ENCODE measurements at places on chromosomes 1 and 21.

DNA sequence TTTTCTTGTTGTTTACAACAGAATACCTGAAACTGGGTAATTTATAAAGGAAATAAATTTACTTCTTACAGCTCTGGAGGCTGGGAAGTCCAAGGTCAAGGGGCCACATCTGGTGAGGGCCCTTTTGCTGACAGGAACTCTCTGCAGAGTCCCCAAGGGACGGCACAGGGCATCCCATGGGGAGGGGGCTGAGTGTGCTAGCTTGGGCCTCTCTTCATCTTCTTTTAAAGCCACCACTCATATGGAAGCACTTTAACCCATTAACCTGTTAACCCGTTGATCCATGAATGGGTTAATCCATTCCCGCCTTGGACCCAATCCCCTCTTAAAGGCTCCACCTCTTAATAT lies 76.3 kb downstream of the OBSCN start:
- DNase-seq: no peak

DNA sequence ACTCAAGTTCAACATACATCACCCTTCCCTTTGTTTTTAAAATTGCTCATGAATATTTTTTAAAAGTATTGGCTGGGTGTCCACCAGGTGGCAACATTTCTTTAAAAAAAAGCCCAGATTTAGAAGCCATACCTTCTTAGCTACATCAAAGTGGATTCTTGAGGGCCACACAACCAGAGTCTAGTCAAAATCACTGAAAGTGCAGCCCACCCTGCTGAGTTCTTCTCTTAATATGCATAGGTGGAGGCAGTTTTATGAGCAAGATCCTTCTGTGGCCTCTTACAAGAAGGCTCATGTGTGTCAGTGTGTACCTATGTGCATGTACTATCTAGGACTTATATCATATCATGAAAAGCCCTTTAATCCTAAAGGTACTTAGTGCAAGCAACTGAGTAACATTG lies 16.9 kb upstream of the GNG12 start:
- no peak for DNase-seq

GRCh38 chr1:97038410-97038809 lies 316.8 kb downstream of the PTBP2 start:
- DNase-seq: no peak

- no peak for DNase-seq
These were observed 61.2 kb upstream of the VTCN1 start for GRCh38 chr1:117271959-117272358.

DNA sequence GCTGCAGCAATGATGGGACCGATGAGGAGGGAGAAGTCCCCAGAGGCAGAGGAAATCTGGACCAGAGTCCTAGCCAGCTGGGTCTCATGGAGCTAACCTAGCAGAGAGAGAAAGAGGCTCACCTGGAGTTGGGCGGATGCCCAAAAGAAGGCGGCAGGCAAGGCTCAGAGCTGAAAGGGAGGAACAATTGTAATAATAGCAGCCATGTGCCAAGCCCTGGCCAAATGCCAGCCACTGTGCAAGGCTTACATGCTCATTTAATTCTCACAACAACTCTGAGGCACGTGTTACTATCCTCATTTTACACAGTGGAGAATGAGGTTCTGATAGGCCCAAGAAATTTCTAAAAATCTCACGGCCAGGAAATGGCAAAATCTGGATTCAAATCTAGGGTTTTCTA lies 50.0 kb upstream of the ZNF648 start:
- no peak for DNase-seq

DNA sequence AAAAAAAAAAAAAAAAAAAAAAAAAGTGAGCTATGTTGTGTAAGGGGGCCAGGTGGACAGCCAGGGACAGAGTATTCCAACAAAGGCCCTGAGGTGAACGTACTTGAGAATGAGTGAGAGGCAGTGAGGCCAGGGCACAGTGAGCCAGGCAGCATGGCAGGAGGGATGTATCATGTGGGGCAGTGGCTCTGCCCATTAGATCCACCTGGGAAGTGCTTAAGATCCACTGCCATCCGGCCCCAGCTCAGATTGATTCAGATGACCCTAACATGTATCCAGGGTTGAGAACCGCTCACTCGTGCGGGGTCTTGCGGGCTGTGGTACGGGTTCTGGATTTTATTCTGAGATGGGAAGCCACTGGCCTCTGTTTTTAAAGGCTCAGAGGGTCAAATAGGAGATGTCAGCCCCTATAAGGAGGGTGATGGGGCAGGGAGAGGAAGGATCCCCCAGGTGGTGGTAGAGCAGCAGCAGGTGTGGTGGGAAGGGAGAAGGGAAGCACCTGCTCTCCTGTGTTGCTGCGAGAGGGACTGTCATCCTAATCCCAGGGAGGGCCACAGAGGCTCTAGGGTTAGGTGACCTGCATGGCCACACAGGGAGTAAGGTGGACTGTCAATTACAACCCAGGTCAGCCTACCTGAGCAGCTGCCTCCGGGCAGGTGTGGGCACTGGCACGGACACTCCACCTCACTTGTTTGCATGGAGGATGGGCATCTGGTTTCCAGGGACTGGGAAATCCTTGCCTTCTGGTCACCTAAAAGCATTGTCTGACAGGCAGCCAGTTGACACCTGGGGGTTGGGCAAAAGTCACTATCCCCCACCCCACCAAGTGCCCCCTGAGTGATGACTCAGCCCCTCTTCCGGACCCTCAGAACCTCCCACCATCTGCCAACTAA lies 31.6 kb downstream of the CDK18 start:
- DNase-seq: no peak

All from T-helper 2 cell (primary cell).